ENCODE measurements at places on chromosomes 4 and X.

GRCh38 chr4:5959211-5959982, 58.8 kb downstream of the C4orf50 start:
- no peak for DNase-seq

GRCh38 chr4:142265536-142265935, 580.6 kb downstream of the INPP4B start:
- DNase-seq: no peak

DNA sequence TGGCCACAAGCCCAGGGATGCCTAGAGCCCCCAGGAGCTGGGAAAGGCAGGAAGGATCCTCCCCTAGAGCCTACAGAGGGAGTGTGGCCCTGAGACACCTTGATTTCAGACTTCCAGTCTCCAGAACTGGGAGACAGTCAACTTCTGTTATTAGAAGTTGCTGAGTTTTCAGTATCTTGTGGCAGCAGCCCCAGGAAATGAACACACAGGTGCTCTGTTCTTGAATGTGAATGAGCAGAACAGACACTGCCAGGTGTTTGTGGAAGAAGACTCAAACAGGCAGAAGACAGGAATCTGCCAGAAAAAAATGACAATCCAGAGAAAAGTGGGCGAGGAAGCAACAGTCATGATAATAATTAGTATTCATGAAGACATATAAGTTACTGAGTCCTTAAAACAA, 64.5 kb upstream of the STS start:
- DNase-seq: no peak

DNA sequence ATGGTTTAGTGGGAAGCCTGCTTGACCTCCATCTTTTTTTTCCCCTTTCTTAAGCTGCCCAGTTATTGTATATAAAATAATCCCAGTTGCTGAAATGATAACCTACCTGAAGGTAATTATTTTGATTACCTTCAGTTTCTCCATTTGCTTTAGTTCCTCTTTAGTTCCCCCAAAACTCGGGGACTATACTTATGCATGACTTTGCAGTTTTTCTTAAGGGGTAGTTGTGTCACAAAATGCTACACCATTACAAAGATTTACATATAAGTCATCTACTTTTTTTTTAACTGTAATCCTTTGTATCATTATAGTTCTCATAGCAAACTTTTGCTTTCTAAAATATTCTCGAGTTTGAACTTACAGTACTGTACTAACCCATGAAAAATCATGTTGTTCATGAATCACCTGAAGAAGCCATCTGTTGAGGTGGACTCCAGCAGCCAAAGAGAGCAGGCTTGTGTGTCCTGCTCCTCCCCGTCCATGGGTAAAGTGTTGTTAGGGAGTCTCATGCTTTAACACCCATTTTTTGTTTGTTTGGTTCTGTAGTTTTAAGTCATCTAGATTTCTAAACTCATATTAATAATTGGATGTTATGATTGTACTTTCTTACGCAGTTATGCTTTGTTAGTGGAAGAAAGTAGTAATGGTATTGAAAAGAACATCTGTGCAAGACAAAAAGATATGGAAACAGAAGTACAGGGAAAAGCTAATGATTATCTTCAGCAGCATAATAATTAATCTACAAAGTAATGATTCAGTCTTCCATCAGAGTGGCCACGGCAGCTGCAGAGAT, 34.6 kb downstream of the HADH start:
- no peak for DNase-seq

GRCh38 chrX:15240414-15240813, 29.5 kb downstream of the ASB9 start:
- DNase-seq: no peak

GRCh38 chr4:114332119-114332518, 266.5 kb upstream of the UGT8 start:
- DNase-seq: no peak

- no peak for DNase-seq
These were observed 131.4 kb downstream of the THOC2 start for GRCh38 chrX:123601437-123601836.

DNA sequence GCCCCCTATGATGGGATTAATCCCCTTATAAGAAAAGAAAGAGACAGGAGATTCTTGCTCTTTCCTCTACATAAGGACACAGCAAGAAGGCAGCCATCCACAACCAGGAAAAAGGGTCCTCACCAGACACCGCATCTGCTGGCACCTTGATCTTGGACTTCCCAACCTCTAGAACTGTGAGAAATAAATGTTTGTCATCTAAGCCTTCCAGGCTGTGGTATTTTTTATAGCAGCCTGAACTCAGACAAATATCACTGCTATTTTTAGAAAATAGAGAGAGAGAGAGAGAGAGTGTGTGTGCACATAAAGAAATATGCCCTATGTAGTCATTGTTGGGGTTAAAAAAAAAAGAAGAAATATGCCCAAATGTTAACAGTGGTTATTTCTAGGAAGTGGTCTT, 104.2 kb downstream of the PAPSS1 start:
- no peak for DNase-seq

- DNase-seq: no peak
These were observed 44.5 kb downstream of the MGST2 start for GRCh38 chr4:139710073-139710472.

DNA sequence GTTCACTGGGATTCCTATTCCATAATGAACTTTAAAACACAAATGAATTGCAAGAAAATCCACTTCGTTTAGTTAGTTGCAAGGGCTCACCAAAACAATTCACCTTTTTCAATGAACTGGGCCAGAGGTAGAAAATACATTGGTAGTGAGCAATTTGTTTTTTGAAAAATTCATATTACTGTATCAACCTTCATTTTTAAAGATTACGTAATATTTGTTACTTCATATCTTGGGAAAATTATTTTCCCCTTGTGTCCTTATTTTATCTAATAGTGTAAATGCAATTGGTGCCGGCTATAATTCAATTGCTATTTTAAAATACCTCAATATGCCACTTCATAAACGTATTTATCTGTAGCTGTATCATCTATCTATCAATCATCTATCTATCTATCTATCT, 41.5 kb downstream of the MFAP3L start:
- DNase-seq: no peak

DNA sequence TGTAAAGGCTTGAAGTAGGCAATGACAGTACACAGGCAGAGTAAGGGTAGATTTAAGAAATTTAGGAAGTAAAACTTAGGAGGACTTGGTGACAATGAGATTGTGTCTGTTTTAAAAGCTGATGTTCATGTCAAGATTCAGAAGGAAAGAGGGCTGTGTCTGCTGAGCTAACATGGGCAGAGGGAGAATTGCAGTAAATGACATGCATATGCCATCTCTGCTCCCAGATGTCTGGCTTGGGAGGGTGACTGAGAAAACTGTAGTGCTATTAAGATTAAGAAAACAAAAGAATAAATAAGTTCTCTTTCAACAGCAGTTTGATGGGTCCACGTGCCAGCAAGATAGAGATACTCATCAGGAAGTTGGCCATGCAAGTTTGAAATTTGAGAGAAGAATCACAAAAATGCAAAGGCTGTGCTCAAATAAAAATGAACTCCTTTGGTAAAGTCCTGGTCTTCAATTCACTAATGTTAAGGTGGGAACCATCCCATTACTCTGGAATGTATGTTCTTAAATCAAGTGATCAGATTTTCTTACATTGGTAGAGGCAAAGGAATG, 7.2 kb downstream of the NFXL1 start:
- DNase-seq: no peak

- DNase-seq: no peak
These were observed 323.5 kb downstream of the PTTG2 start for GRCh38 chr4:38283724-38284123.

GRCh38 chrX:104854790-104855340, 288.9 kb downstream of the IL1RAPL2 start:
- DNase-seq: no peak

- DNase-seq: no peak
These were observed 109.1 kb upstream of the VMA21 start for GRCh38 chrX:151287954-151288353.

GRCh38 chrX:151997539-151997938, 23.1 kb upstream of the GABRE start:
- DNase-seq: no peak

DNA sequence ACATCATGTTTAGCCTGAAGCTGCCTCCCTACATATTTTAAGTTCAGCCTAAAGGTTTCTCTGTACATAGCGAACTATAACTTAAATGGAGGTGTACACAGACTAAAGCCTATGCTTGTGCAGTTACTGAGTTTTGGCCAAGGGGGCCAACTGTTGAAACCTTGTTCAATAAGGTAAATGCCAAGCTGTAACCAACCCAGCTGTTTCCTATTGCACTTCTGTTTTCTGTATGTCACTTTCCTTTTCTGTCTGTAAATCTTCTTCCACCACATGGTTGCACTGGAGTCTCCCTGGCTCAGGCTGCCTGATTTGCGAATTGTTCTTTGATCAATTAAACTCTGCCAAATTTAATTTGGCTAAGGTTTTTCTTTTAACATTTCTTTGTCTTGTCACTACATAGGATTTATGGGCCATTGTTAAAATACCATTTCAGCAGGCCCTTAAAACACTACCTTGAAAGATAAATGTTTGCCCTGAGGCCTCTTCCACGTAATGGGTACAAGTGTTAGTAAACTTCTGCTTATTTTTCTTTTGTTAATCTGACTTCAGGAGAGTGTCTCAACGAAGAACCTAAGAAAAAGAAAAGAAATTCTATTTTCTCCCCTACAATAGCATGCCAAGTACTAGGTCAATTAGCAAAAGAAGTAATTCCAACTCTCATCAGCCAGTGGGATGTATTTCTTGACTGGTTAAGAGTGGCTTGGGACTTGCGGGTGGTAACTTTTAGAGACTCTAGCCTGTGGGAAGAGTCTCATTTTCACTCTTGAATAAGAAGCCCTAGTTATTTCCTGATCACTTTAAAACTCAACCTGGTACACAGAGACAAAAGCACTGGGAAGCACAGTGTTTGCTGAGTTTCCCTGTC, 45.7 kb upstream of the PRSS12 start:
- no peak for DNase-seq

DNA sequence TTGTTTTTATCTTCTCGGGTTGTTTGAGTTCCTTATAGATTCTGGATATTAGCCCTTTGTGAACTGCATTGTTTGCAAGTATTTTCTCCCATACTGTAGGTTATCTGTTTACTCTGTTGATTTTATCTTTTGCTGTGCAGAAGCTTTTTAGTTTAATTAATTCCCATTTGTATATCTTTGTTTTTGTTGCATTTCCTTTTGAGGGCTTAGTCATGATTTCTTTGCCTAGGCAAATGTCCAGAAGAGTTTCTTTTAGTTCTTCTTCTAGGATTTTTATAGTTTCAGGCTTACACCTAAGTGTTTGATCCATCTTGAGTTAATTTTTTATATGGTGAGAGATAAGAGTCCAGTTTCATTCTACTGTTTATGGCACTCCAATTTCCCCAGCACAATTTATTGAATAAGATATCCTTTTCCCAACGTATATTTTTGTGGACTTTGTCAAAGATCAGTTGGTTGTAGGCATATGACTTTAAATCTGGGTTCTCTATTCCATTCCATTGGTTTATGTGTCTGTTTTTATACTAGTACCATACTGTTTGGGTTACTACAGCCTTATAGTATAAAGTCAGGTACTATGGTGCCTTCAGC, 54.3 kb downstream of the EGF start:
- no peak for DNase-seq

- DNase-seq: no peak
These were observed 19.6 kb upstream of the CXCL5 start for GRCh38 chr4:74018116-74018515.

- DNase-seq: peak; percentile 38
These were observed 349.7 kb downstream of the IQCM start for GRCh38 chr4:149465955-149466354.

GRCh38 chr4:54687887-54688841, 30.4 kb downstream of the KIT start:
- DNase-seq: no peak

- DNase-seq: no peak
These were observed 93.4 kb upstream of the SHOX start for GRCh38 chrX:537151-537550.

DNA sequence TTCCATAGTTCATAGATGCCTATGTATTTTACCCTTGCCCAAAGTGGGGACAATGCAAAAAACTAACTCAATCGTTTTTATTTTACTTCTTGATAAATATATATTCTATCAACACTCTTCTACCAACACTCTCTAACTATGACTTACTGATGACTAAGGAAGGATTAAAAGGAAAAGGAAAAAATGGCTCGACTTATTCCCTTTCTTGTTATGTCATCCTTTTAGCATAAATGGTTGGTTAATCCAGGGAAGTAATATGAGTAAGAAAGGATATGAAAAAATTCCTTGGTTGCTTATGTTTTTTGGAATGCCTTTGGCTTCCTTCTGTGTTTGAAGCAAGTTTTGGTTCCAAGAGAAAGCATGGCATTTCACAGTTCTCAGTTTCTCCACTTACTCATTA, 1087.1 kb downstream of the C4orf33 start:
- DNase-seq: no peak

DNA sequence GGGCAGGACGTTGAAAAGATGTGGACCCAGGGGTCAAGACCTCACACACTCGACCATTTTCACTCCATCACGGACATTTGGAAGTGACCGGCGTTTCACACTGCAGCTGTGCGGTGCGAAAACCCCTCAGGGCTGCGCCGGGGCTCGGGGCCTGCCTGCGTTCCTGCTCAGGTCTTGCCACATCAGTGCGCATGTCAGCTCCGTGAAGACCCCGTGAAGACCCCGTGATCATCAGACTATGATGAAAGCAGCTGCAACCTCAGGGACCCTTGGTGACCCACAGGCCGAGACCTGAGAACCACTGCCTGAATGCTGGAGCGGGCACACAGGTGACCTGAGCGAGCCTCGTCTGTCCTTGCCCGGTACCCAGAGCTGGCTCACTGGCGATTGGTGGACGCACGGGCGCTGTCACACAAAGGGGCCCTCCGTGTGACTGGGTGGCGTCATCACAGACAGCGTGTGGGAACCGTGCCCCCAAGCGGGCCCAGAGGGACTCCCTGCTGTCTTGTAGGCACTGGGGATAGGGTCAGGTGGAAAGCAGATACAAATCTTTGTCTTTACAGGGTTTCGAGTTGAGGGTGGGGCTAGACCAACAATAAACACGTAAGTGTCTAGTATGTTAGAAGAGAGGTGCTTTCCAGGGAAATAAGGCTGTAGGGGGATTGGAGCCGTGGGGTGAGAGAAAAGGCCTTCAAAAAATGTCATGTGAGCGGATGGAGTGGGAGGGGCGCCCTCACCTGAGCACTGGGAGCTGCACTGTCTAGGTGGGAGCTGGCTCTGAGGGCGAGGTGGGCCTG, 12.7 kb downstream of the MSANTD1 start:
- no peak for DNase-seq

DNA sequence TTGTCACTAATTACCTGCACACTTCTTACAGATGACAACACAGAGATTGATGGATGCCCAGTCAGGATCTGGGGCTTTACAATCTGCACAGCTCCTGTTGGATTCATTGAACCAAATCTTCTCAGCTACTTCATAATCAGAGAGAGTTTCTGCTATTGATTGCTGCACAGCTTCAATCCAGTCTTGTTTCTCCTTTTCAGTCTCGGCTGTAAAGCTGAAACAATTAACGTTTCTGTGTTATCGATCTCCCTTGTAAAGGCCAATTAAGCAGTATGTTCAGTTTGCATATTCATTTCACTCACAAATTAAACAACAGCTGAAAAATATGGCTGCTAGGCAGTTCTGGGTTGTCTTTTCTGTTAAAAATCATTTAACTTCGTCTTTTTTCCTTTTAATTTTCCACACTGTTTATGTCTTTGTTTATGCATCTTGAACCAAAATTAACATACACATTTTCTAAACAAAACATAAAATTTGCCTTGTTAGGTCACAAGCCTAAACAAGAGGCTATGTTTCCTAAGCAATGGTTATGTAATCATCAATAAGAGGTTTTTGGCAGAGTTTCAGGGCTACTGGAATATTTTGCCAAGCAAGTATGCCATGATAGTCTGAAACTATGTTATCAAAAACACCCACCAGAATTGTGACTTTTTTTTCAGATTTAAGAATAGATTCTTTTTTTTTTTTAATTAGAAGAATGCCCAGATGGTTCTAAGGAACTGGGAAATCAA, 79.2 kb downstream of the ARAP2 start:
- DNase-seq: no peak
